Esophagus muscularis mucosa (tissue), 4 donors: ENCODE measurements at places on chromosomes 16 and 17.
A peak's percentile ranks its signal among the peaks of the same experiment; 100 is the strongest.

DNA sequence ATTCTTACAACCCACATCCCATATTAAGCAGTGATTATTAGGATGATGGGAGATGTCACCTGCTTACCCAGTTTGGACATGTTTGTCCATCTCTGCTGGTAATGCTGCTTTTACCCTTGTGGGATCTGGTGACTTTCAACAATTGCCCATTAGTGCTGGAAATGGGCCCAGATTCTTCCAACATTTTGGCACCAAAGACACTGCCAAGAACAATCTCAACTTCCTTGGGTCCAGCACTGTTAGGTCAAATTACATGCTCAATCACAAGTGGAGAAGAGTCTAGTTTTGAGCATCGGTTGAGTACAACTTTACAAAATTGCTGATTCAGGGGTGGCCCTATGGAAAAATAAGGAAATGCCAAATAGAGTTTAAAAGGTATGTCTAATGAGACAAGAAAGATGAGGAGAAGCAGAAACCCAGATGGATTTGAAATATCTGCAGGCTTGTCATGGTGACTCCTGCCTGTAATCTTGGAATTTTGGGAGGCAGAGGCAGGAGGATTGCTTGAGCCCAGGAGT, 13.0 kb upstream of the ZFP3 start:
- DNase-seq: no peak

GRCh38 chr17:55224746-55225145, 40.0 kb upstream of the HLF start:
- DNase-seq: peak; percentile 55

DNA sequence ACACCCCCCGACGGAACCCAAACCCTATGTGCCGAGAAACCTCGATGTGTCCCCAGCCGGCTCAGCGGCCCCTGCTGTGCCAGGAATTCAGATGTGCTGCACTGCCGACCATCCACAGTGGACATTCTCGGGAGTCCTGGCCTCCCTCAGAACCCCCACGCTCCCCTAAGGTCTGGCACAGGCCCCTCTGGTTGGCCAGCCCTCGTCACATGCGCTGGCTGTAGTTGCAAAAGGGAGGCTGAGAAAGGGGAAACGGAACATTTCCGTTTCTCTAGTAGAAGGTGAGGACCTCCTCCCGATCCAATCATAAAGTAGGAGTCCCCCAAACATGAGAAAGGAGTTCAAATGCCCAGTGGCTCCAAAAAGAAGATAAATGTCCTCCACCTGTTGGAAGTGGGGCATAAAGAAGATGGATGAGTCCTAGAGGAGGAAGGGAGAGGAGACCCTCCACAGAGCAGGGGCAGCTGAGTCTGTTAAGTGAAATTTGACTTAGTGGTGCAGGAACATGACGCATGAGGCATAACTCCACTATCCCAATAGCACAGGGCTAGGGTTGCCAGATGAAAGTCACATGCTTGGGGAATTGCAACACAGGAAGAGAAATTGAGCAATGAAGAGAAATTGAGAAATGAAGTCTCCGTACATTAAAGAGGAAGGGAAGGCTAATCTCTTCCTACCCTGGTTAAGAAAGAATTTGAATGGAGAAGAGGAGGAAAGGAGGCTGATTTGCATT, 49.3 kb upstream of the WSB1 start:
- no peak for DNase-seq

DNA sequence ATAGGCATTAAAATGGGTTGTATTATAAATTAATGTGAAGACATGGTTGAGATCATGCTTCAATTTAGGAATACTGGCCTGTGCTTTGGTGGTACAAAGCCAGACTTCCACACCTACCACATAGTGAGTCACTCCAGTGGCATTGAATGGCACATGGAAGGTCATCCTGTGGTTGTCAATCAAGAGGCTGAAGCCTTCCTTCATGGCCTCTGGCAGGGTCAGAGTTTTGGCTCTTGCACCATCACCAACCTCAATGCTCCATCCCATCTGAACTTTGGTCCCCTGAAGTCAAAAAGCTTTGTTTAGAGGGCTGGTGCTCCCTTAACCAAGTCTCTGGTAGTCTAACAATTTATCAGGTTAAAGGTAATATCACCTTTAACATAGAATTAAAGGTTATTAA, 6.1 kb downstream of the ZP2 start:
- no peak for DNase-seq

GRCh38 chr17:81922566-81923301, 4.8 kb upstream of the SIRT7 start:
- DNase-seq: no peak

DNA sequence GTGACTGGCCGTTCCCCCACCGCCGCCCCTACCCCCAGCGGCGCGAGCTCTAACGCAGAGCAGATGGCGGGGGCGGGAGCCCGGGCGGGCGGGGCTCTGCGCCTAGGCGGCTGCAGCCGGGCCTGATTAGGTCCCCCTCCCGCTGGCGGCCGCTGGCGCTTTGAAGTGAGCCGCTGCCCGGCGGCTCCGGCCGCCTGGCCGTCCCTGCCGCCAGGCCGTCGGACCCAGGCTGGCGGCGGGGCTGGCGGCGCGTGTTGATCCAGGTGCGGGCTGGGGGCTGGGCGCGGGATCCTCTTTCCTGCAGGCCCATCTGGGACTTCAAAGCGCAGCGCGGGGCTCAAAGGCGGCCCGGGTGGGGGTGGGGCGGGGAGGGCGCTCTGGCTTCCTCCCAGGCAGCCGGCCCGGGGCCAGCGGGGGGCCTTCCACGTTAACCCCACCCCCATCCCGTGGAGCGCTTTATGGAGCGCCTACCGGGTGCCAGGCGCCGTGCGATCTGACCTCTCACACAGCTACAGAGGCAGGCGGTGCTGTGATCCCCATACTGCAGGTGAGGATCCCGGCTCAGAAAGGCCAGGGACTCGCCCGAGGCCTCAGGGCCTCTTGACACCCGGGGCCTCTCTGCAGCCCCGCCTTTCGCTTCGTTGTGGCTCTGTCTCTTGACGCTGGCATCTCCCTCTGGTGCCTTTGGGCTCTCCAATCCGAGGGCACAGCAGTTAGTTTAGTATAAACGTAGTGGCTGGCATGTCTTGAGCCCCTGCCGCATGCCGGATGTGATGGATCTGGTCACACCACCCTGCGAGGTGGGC, 80.0 kb upstream of the NKD1 start:
- no peak for DNase-seq

DNA sequence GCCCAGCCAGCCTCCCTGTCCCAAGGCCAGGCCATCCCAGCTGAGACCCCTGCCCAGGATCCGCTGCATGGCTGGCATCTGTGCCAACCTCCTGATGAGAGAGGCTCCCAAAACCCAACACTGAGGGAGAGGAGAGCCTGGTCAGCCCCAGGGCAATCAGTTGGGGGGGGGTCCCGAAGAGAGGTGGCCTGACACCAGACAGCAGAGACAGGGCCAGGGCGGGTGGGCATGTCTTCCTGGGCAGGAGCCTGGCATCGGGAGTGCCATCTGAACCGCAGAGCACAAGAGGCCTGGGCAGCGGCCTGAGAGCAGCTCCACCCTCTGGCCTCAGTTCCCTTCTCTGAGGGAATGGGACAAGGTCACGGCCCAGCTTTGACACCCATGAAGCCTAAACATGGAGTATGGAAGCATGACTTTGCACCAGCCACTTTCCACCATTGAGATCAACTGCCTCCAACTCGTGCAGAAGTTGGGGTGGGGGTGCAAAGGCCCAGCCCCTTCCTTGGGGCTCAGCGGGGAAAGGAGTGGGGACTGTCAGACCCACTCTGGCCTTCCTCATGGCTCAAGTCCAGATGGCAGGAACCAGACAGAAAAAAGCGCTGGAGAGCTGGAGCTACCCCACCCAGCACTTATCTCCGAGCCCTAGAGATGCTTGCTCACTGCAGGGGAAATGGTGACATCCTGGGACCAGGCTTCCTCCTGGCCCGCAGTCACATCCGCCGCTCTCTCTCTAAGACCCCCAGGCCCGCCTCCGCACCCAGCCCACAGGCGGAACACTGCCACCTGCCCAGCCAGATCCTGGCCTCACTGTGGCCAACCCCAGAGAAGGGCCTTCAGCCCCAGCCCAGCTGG, 9.7 kb downstream of the RHBDF2 start:
- no peak for DNase-seq

DNA sequence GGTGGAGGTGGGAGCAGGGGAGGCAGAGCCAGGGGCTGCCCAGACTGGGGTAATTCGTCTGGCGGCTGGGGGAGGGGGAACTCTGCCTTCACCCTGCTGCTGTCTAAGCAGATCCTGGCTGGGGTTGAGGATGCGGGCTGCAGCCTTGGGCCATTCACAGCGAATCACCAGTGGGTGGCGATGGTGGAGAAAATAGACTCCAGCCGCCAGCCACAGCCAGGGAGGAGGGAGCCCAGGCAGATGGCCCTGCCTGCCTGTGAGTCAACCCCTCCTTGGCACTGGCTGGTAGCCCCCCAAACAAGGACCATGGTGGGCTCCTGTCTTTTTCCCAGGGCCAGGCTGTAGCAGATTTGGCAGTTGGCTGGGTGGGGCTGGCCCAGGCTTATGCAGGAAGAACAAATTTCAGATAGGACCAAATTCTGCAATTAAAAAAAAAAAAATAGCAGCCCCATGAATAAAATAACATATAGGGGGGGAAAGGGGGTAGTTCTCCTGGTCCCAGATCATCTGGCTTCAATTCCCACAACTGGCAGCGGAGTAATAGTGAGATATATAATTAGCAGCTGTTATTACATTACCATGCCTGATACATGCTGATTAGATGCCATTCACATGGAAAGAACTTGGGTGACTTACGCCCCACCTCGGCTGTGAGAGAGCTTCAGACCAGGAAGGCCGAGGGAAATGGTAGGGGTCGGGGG, 41.5 kb upstream of the CDH5 start:
- DNase-seq: no peak
